Non-pigmented ciliary epithelial cell (primary cell): ENCODE measurements at places on chromosomes 12 and 14.
A peak's percentile ranks its signal among the peaks of the same experiment; 100 is the strongest.

DNA sequence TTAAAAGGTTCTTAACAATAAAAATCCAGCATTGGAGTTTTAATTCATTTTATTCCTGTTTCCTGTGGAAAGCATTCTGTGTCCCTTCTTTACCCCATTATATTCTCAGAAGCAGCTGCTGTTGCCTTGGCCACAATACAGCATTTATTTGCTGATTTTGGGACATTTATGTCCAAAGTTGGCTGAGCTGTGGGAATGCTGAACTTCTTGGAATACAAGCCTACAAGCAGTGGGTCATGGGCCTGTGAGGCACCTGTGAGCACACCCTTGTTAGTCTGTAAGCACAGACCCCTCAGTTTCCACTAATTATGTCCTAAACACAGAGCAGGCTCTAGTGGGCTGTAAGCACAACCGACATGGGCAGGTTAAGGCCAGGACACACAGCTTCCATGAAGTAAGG, 122.2 kb upstream of the IGF1 start:
- DNase-seq: no peak

DNA sequence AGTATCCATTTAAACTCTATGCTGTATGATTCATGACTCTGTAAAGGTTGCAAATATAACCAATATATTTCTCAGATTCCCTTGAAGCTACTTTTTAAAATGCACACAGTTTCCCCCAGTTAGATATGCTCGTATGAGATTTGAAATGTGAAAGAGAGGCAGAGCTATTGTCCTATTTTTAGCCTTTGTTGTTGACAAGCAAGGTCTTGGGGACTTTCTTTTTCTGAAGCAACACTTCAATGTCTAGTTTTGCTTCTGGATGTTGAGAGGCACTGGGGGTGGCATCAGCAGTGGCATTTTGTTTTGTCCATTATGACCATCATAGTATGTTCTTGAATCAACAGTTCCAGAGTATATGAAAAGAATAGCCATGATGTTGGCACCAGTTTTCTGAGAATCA, 63.4 kb downstream of the ASCL1 start:
- no peak for DNase-seq

- DNase-seq: no peak
Observed at GRCh38 chr12:122327494-122328385, 61.4 kb upstream of the VPS33A start.

- no peak for DNase-seq
Observed at GRCh38 chr14:64826333-64826732, 53.4 kb downstream of the SPTB start.

GRCh38 chr12:127044836-127045235, 1222.1 kb upstream of the TMEM132C start:
- no peak for DNase-seq

- peak; percentile 73 for DNase-seq
Observed at GRCh38 chr12:11823043-11823442, 173.6 kb downstream of the ETV6 start.

DNA sequence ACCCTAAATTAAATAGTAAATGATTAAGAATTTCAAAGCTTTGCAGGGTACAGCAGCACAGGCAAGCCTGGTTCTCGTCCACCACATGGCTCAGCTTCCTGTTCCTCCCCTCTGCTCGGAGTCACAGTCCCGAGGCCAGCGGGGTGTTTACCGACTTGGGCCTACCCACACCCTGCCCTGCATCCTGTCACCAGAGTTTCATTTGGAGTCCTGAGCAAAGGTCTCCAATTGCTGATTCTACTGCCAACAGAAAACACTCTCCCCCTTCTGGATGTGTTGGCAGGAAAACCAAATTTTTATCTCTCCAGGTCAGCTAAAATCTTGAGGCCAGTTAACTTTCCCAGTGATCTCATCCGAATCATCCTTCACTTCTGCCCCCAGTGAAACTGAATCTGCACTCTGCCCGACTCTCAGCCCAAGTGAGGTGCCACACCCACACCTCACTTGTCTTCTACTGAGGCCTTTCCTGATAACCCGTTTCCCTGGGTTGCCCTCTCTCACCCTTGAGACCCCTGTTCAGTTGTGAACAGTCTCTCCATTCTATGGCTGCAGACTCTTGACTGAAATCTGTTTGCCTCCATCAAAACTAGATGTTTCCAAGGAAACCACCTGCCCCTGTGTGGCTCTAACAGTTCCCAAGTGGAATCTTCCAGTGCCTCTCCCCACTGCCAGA, 71.2 kb downstream of the VCPKMT start:
- no peak for DNase-seq

- DNase-seq: peak; percentile 65
Observed at GRCh38 chr14:100747021-100747586, 20.4 kb downstream of the DLK1 start.

DNA sequence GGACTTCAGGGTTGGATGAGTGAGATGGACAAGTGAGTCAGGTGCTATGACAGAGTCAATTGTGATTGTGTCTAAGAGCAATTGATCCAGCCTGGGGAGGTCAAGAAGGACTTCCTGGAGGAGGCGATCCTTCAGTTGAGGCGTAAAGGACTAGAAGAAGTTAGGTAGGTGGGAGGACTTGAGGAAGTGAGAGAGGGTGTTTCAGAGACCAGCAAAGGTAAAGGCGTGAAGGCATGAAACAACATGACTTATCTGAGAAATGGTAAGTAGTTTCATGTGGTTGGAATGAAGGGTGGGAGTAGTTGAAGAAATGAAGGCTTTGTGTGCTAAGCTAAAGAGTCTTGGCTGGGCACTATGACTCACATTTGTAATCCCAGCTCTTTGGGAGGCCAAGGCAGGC, 48.9 kb upstream of the PPP1CC start:
- no peak for DNase-seq

DNA sequence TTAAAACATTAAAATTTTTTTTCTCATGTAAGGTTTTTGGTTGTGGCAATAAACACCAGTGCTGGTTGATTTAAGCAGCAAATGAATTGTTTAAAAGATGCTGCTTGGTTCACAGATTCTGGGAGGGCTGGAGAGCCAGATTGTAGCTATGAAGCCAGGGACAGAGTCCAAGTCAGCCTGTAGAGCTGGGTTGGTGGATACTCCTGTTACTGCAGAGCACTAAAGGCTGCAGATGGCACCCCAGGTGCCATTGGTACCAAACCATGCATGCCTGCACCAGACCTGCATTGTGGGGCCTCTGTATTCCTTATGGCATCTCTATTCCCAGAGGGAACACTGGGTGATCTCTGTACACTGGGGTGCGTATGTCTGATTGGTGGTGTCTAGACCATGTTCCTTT, 113.3 kb downstream of the SNAPC1 start:
- no peak for DNase-seq

- DNase-seq: no peak
Observed at GRCh38 chr12:38745601-38746000, 159.8 kb downstream of the CPNE8 start.

DNA sequence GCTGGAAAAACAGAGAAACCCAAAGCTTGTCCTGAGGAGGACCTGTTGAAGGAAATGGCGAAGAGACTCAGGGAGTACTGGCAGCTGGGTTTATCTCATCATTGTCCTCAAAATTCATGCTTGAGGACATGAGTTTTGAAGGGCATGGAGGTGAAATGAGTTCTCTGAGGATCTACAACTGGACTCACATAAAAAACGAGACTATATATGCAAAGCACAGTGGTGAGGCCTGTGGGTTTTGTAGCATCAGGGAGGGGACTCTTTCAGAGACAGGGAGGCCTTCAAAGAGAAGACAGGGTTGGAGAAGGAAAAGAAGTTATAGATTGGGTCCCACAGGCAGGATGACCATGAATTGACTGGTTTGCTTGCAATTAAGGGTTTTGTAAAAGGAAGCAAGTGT, 71.3 kb upstream of the SCN8A start:
- no peak for DNase-seq

DNA sequence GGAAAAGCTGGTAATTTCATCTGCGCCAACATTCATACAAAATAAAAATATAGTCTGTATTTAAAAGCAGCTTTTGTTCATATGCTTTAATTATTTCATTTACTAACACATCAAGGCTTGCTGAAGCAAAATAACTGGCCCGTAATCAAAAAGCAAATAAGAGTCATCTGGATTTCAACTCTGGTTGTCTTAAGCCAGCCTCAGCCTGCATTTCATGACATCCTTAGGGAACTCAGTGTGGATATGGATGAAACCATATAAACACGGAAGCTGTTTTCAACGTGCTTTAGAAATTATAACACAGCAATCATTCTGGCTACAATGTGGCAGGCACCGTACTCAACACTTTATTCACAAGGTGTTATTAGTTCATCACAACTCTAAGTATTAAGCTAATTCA, 852 bp downstream of the COX16 start:
- no peak for DNase-seq

DNA sequence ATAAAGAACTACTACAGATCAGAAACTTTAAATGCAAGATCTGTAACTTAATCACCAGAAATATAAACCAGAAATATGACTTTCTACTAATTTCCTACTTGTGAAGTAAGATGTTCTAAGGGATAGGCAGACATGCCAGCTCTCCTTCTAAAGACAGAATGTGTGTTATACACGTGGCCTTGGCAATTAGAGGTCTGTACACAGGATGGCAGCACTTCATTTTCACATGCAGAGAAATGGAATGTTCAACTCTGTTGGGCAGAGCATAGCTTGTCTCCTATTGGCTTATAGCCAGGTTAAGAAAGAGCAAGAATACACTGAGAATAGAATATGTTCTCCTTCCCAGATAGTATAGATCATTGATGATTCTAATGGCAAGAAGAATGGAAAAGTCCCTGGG, 403.8 kb downstream of the DAD1 start:
- DNase-seq: no peak

DNA sequence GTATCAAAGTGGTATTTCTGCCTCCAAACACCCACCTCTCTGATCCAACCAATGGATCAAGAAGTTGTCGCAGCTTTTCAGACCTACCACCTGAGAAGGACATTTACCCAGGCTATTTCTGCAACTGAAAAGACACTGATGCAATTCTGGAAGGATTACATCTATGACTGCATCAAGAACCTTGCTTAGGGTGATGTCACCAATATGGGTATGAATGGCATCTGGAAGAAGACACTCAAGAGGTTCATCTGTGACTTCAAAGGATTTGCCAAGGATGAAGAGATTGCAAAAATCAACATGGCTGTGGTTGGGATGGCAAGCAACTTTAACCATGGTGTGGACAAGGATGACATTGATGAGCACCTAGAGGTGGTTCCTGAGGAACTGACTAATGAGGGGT, 154.2 kb downstream of the PCNX1 start:
- no peak for DNase-seq

GRCh38 chr12:100289038-100289437, 22.1 kb downstream of the SCYL2 start:
- no peak for DNase-seq

DNA sequence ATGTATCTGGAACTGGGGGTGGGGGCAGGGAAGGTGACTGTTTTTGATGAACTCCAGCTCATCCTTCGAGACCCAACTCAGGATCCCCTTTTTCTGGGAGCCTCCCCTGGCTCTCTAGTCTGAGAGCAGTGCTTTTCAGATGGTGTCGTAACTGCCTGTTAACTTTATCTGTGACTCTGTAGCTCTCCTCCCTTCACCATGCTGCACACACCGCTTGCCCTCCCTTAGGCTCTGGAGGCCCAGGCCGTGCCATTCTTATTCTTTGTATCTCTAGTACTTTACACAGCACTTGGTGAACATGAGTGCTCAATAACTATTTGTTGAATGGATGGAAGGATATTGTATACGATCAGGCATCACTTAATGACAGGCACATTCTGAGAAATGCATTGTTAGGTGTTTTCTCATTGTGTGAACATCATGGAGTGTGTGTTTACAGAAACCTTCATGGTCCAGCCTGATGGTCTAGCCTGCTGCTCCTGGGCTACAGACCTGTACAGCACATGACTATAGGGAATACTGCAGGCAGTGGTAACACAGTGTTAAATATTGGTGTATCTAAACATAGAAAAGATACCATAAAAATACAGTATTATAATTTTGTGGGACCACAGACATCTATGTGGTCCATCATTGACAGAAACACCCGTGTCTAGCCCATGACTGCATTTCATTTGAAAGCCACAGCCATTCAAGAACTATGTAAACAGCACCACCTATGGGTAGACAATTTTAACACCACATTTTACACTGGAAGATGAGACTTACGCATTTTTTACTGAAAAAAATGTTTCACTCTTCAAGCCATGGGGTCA, 91.8 kb downstream of the EML1 start:
- DNase-seq: no peak

GRCh38 chr12:64491718-64492117, 39.8 kb downstream of the TBK1 start:
- DNase-seq: no peak

DNA sequence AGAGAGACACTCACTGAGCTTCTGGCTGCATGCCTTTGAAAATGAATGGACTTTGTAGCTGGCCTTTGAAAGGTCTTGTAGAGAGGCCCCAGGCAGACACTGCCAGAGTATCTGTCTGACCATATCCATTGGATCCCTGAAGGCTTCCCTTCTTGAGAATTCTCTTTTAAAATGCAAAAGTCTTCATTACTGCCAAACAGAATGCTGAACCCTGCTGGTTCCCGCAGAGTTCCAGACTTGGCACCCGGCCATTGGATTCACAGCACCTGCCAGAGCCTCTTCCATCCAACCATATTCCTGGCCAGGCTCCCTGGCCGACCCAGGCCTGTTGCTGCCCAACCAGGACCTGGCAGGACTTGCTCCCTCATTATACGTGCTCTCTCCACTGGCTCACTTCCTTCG, 182.5 kb downstream of the GXYLT1 start:
- no peak for DNase-seq
